Astrocyte (in vitro differentiated cells and primary cell): ENCODE measurements at places on chromosomes 3 and 15. TPM values are rescaled to one million over a fixed set of nuclear protein-coding genes. Genes with fewer than 3 reads are reported as not detected.

The GRAMD1C gene
- total RNA-seq: 3.7 TPM in 2 replicates

The CCR3 gene
- total RNA-seq: not detected in 2 replicates

The LEKR1 gene
- total RNA-seq: 0.27 and 0.43 TPM in 2 replicates

The CCDC191 gene
- total RNA-seq: 2.5 and 3.1 TPM in 2 replicates

The TMEM212 gene
- not detected in 2 replicates for total RNA-seq

The C2CD4A gene
- not detected in 2 replicates for total RNA-seq

The DZIP1L gene
- total RNA-seq: 19.0 and 19.8 TPM in 2 replicates

The SENP5 gene
- 44.8 and 47.7 TPM in 2 replicates for total RNA-seq

The DUT gene
- 41.4 and 45.8 TPM in 2 replicates for total RNA-seq

The MOBP gene
- total RNA-seq: 0.16 and 0.41 TPM in 2 replicates

DNA sequence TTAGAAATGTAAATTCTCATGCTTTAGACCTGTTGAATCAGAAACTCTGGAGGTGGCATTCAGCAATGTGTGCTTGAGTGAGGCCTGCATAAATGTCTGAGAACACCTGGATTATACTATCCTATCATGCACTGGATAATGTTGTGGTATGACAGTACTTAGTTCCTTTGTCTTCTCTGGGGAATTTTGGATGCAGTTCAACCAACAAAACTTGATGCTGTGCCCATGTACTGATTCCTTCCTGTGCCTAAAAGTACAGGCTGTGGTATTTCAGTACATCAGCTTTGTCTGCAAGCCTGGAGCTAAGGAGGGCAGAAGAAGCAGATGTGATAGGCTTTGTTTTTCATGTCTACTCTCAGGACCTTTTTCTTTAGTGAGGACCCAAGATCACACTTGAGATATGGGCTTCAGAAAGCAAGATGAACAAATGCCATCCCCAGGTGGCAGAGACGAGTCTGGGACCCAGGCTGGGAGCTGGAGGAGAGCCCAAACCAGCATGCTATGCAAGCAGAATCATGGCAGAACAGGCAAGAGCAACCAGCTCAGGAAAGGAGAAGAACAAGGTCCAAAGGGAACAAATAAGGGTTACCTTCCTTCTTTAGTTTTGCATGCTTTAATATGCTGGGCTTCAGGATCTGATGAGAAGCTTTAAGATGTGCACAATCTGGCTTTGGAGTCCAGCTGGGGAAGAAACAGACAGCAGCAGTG, 124.7 kb downstream of the MYRIP start:
- no peak for DNase-seq

DNA sequence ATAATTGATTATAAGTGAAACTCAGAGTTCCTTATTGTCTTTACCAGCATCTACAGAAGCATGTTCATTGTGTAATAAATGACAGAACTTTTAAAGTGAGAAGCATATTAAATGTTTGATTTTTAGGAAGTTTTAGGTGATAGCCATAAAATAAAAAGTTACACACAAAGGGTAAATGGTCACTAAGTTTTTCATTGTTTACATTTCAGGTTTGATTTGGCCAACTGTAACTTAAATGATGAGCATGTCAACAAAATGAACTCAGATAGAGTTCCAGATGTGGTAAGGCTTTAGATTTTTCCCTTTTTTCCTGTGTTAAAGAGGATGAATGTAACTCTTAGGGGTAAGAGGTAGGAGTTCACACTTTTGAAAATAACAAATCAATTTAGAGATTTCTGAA, 25.9 kb downstream of the NMD3 start:
- DNase-seq: no peak

DNA sequence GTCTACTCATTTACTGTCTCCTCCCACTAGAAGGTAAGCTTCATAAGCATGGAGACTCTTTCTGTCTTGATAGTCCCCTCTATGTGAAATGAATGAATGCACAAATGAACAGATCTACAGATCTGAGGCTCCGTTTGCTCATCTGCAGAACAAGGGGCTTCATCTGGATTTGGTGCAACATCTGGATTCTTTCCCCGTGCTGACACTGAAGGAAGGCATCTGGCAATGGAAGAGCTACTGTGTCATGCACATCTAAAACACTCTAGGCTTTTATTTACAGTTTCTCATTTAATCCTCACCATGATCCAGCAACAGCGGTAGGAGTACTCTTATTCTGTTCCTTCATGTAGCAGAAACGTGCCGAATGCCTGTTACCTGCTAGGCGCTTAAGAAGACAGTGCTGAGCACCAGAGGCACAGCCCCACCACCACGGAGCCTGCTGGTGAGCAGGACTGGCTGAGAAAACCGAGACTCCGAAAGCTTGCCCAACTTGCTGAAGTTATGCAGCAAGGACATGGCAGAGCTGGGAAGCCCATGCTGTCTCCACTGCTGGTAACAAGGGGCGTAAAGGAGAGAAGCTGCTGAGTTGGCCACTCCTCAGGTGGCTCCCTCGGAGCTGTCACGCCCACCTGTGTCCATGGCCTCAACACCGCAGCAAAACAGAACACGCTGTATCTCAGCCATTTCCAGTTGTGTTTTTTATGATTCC, 31.1 kb downstream of the LSM3 start:
- no peak for DNase-seq

GRCh38 chr15:99704444-99704838, 28.8 kb downstream of the LYSMD4 start:
- DNase-seq: peak; percentile 70

- no peak for DNase-seq
Measured at GRCh38 chr15:82117296-82117695, 71.5 kb upstream of the MEX3B start.

DNA sequence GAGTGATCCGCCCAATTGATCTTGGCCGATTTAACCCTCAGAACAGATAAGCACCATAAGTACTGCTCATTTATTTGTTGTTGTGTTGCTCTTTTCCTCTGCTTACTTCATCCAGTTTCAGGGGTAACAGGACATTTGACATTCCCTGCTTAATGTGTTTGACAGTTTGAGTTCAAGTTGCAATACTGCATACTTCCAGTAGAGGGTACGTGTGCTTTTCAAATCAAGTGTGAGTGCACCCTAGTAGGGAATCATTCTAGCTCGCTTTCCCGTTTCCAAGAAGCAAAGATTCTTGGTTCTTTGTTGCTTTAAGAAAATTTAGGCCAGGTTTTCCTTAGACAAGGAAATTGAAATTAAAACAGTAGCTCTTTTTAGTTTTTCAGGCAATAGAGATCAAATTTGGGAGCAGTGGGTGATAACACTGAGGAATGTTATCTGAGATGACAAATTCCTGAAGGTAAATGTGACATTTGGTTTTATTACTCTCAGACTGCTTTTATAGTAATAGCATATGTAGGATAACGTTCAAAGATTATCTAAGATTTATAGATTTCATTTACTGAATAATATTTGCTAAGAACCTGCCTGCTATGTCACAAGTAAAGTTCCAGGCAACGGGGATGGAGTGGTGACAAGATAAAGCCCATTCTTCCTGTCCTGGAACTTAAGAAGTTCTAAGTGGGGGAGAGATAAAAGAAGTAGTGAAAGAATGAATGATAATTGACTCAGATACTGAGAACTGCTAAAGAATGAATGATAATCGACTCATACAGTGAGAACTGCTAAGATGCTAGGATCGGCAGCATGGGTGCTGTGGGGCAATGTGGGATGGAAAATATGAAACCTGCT, 73.3 kb downstream of the SYNPR start:
- DNase-seq: peak; percentile 48

- no peak for DNase-seq
Measured at GRCh38 chr3:122063908-122064307, 8.7 kb downstream of the CD86 start.

DNA sequence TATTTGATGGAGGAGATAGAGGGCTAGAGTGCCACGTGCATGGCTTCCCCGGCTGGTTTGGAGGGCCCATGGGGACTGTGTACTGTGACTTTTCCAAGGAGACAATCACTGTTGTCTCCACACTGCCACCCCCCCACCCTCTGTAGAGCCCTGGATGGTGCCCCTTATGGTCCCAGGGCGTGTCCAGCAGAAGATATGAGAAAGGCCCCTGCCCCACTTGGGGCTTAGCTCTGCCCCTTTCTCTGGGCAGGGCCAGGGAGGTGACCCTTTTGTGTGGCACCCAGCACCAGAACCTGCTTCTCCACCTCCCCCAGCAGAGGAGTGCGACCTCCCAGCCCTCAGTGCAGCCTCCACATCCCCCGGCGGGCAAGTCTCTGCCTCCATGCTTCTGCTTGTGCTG, 32.1 kb downstream of the SPSB4 start:
- no peak for DNase-seq

GRCh38 chr15:64144565-64145281, 6.8 kb upstream of the SNX22 start:
- no peak for DNase-seq

DNA sequence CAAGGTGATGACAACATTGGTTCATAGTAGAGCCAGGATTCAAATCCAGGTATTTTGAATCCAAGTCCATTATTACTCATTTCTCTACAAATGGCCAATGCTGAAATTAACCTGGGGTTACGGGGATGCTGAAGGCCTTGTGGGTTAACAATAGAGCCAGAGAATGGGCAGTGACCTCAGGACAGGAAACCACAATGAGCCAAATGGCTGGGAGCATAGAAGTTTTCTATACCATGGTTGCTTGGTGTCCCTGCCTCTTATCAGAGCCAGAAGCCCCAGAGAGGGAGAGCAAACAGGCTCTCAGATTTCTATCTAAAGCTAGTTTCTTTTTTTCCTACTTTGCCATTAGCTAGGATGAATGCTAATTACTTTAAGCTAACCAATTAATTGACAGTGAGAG, 82.3 kb downstream of the TNIK start:
- DNase-seq: no peak

DNA sequence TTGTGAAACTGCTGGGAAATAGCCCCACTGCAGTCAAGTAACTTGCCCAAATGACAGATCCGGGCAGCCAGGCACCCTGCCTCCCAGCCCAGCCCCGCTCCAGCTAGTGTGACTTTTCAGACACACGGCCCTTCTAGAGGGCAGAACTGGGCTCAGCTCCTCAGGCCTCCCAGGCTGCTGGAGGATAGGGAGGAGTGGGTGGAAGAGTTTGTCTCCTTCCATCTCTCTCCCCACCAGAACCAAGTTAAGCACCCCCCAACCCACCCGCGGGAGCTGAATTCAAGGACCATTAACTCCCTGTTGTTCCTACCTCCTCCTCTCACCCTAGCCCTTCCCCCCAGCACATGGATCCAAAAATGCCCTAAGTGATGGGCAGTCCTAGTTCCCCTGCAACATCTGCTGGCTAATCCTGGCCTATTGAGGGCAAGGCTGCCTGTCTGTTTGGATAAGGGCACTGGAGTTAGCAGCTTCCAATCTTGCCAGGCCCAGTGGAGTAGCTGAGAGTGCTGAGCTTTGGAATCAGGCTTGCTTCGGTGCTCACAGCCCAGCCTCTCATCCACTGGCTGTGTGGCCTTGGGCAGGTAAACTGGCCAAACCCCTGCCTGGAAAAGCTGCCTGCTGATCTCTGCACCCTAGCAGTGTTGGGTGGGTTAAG, 3.1 kb downstream of the CCDC33 start:
- DNase-seq: no peak

DNA sequence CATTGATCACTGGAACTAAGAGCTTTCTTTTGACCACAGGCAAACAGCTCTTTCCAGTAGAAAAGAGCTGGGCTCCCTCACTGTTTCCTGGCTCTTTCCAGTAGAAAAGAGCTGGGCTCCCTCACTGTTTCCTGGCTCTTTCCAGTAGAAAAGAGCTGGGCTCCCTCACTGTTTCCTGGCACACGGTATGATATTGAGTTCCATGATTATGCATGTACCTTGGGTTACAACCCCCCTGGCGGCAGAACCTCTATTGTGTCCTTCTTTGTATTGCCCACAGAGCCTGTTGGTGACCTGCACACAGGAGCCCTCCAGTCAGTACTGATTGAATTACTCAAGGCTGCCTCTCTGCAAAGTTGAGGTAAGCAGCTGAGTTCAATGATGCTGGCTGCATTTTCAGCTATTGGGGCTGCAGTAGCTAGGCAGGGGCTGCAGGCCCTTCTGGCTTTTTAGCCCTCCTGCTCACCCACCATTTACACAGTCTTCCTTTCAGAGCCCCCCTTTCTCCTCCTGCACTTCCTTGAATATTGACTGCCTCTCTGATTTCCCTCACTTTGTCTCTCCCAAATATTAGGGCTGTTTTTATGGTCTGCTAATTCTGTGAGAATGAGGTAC, 10.2 kb downstream of the ACKR2 start:
- no peak for DNase-seq

GRCh38 chr3:94544131-94544789, 481.4 kb downstream of the NSUN3 start:
- no peak for DNase-seq

DNA sequence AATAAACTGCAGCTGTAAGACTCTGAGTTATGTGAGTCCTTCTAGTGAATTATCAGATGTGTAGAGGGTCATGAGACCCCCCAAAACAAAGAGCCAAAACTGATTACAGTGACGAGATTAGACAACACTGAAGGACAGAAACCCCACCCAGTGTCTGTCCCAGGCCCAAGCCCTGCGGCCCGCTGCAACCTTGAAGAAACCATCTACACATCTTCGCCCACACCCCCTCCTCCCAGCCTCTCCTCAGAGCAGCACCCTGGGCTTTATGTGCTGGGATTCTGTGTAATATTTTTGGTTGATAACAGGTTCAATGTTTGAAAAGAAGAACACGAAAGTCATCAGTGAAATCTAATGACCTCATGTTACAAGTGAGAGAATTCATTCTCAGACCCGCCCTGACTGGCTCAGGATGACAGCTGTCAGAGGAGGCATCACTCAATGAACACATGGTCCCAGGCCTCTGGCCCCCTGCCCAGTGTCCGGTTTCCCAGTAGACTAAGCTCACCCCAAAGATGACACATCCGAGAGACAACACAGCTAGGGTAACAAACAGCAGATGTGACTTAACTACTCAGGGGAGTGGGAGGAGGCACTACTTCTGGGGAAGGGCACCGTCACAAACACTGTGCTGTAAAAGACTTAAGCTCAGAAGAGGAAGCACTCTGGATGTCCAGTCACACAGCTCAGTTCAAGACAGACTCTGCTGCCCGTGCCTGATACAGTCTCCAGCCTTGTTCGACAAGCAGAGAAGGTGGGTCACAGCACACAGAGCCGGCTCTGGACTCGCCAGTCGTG, 48.9 kb downstream of the NIPA2 start:
- DNase-seq: peak; percentile 73

DNA sequence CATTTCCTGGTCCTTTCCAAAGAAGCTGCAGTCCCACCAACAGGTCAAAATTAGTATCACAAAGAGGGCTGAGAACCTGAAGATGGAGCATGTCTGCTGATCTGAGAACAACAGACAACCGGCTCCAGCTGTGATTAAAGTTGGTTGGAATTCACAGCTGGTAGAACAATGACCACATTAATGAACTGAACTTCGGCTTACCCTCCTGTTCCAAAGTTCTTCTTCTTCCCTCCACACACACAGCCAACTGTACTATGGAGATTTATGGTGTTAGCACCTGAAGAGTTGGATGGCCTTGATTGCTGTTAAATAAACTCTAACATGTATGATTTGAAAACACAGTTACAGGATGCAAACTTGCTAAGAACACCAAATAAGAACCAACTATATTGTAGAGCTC, 27.4 kb upstream of the ROPN1 start:
- DNase-seq: no peak

- DNase-seq: no peak
Measured at GRCh38 chr15:59388670-59389069, 16.0 kb upstream of the MYO1E start.
